ENCODE measurements at places on chromosomes 3 and 15.

- DNase-seq = no peak
Observed at GRCh38 chr3:178987745-178988144, 83.9 kb downstream of the ZMAT3 start.

DNA sequence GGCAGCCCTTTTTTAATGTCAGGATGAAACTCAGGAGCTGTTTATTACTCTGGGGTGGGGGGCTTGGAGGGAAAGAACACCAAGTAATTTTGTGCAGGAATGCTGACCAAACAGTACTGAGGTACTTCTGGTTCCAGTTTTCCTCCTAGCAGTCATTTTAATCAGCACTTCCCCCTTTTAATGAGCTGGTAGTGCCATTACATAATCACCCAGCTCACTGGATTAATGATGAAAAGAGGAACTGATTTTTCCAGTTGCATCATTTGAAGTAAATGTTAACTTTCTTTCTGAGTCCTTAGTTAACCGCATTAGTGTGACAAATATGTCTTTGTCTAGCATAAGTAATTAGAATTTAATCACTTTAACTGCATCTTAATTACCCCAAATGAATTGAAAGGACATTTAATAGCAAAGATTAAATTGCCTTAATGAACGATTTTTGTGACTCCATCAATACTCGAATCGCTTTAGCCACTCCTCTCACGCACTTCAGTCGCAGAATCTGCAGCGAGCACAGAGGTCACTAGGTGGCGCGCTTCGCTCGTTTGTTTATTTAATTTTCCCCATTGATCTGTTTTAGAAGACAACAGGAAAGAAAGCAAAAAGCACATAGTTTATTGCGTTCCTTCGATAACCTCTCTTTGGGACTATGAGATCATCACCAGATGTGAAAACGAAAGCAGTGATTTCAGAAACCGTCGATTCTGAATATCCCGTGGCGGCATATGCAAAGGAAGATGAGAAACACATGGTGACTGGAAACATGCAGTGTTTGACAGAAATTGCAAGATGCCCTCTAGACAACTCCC, 9.8 kb downstream of the ONECUT1 start:
- peak; percentile 58 for DNase-seq

GRCh38 chr3:28923994-28924393, 356.9 kb upstream of the RBMS3 start:
- DNase-seq = no peak

DNA sequence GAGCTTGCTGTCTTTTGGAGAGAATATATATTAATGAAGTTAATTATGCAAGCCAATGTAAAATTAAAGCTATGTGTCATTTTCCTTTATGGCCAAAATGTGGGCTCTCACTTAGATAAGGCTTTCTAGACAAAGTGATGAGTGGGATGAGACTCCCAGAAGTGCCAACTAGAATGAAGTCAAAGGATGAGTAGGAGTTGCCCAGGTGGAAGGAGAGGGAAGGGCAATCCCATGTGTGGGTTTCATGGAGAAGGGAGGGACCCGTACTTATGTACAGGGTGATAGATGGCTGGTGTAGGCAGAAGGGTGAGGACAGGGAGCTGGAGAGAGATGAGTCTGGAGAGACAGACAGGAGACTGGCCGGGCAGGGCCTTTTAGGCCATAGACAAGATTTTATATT, 239.2 kb downstream of the THRB start:
- DNase-seq = no peak

DNA sequence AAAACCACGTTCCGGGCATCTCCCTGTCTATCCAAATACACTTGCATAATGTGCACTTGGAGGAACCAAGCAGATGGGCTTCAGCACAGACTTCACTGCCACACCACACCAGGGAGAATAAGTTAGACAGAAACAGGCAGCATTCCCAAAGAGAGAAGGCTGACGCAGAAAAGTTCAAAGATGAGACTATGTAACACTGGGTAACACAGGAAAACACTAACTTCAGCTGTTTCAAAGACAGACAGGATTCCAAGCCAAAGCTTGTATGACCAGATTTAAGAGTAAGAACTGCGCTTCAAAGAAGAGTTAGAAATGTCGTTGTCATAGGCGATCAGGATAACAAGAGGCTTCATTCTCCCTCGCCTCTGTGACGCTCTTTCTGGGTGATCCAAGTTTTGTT, 19.9 kb downstream of the SLC51A start:
- DNase-seq = no peak

DNA sequence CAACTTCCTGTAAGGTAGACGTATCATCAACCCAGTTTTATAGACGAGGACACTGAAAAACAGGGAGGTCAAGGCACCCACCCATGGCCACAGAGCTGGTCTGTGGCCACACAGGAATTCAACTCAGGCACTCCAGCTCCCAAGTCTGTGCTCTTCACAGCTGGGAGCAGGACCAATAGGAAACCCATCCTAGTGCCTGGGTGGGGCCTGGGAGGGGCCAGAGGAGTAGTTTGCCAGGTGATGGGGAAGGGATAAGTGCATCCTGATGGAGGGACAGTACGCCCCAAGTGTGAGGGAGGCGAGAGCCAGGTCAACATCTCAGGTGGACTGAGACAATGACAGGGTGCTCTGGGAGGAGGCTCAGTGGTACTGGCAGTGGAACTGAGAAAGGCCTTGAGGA, 22.0 kb downstream of the KIF9 start:
- no peak for DNase-seq

GRCh38 chr15:60414016-60414682, 16.4 kb upstream of the ANXA2 start:
- no peak for DNase-seq

GRCh38 chr15:48380198-48380597, 49.0 kb downstream of the DUT start:
- DNase-seq = no peak

DNA sequence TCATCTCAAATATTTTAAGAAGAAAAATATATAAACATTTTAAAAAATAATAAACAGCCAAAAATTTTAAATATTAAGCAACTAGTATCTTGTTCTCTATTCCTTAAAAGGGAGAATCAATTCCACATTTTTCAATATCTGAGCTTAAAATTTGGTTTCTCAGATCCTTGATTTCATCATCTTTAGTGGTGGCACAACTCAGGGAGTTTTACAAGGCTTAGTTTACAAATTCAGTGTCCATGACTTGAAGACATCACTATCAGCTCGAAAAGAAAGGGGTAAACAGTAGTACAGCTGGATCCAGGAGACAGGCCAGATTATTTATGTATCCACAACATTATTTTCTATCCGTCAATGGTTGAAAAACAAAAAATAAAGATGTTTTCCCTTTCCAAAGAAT, 11.6 kb downstream of the IGF2BP2 start:
- DNase-seq = no peak

- DNase-seq = no peak
Observed at GRCh38 chr15:81914333-81914732, 131.5 kb downstream of the MEX3B start.
